H54 (cell line): ENCODE measurements at places on chromosomes 2 and 18.

GRCh38 chr2:115303-115702 is 69.0 kb upstream of the FAM110C start:
- no peak for DNase-seq

DNA sequence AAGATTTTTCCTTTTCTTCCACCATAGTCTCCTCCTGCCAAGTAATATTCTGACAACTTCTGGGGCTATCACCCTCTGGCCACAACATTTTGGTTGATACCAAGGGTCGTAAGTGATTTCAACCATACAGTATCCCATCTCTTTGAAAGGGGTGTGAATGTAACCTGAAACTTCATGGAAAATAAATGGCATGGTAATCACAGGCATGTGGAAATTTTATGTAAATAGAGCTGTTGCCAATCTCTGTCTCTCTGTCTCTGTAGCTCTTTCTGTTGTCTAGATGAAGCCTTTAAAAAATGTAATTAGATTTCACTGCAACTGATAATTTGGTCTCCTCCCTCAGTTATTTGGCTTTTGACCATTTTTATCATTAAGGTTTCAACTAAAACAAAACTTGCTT is 125.6 kb upstream of the RPRM start:
- DNase-seq: no peak

- no peak for DNase-seq
These were observed 69.7 kb upstream of the ZNF516 start for GRCh38 chr18:76564655-76565237.

- DNase-seq: peak; percentile 78
These were observed 42.1 kb downstream of the BMP10 start for GRCh38 chr2:68828887-68829708.

- no peak for DNase-seq
These were observed 468 bp downstream of the PIKFYVE start for GRCh38 chr2:208266553-208266893.

DNA sequence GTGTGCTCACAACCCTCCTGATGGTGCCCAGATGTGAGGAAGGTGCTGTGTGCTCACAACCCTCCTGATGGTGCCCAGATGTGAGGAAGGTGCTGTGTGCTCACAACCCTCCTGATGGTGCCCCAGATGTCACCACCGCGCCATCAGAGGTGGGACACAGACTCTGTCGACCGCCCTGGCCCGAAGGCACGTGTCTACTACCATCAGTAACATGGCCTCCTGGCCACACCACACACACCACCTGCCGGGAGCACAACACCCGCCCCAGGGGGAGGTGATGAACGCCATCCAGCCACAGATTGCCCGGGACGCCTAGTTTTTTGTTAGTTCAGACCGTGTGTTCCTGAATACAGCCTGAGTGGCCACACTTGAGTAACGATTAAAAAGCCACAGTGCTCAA is 24.5 kb downstream of the HDAC4 start:
- DNase-seq: no peak

- DNase-seq: no peak
These were observed 58.6 kb downstream of the LRP2 start for GRCh38 chr2:169303579-169304305.

- DNase-seq: no peak
These were observed 35.8 kb upstream of the FIGN start for GRCh38 chr2:163771596-163771995.

DNA sequence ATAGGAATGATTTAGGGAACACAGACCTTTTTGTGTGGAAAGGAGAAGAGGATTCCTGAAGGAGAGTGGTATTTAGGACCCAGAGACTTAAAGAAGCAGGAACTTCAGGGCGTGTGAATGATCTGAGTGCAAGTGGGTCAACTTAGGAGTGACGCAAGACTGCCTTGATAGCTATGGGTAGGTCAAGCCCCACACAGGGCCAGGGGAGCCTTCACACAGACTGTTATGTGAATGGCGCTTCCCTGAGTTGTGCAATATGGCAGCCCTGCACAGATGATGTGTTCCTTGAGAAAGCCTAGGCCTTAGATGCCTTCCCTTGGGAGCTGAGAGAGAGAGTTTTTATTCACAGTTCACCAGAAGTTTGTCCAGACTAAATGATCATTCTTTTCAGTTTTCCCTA is 47.1 kb upstream of the IGFBP5 start:
- DNase-seq: no peak

DNA sequence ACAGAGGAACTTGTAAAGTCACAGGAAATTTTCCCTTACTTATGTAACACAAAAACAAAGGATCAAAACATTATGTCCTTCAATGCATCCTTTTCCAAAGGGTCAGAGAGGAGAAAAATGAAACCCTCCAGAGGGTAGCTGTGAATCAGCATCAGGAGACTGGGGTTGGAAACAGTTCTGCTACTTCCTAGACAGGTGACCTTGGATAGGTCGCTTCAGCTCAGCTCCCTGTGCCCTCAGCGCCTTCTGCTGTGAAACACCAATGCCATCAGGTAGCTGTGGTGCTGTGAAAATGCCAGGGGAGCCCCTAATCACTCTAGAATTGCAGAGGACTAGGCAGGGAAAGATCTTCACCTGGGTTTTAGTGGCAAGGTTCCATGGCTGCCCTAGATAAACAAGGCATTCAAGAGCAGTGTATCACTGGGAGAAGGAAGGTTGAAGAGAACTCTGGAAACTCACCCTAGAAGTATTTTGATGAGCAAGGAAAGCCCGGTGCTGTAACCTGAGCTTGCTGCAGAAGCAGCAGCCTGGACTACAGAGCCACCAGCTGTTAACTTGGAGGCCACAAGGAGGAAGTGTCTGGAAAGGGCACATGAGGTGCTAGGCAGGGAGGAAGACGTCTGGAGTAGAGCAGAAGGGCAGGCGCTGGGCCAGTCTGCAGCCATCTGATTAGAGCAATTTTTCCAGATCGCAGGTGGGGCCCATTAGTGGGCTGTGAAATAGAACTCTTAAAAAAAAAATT is 100.7 kb upstream of the MCFD2 start:
- DNase-seq: peak; percentile 99

DNA sequence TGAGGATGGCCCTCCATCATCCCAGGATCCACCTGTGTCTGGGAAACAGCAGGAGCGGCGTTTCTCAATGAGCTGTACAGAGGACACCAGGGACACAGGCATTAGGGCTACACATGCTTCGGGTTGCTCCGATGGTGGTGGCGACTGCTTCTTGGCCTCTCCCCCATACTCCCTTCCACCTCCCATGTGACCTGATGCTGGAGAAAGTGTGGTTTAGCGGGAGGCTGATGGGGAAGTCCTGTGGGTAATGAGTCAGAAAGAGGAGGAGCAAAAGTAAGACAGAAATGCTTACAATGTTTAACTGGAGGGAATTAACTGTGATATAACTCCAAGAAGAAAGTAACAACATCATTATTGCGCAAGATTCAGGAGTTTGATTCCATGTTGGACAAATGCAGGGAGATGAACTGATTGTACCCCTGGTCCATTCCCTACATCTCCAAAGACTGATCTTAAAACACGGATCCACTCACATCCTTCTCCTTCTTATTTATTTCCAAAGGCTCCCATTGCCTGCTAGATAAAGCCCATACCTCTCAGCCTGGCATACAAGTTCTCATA is 186.6 kb downstream of the NRP2 start:
- DNase-seq: peak; percentile 12

DNA sequence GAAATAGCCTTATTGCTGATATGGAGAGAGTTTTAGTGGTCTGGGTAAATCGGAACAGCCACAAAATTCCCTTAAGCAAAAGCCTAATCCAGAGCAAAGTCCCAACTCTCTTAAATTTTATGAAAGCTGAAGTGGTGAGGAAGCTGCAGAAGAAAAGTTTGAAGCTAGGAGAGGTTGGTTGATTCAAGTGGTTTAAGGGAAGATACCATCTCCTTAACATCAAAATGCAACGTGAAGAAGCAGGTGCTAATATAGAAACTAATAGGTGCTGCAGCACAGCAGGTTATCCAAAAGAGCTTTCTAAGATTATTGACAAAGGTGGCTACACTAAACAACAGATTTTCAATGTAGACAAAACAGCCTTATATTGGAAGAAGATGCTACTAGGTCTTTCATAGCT is 28.2 kb upstream of the CD8A start:
- DNase-seq: no peak

- no peak for DNase-seq
These were observed 130.1 kb downstream of the MBP start for GRCh38 chr18:77002496-77002895.

- no peak for DNase-seq
These were observed 342.7 kb upstream of the REG3G start for GRCh38 chr2:78682781-78683180.

DNA sequence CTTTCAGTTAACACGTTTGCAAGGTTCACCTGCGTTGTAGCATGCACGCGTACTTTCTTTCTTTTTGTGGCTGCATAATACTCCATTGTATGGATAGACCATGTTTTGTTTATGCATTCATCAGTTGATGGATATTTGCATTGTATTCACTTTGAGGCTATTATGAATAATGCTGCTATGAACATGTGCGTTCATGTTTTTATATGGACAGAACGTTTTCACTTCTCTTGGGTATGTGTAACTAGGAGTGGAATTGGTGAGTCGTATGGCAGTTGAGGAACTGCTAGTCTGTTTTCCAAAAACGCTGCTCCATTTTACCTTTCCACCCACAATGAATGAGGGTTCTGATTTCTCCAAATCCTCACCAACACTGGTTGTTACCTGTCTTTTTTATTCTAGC is 244.3 kb downstream of the GLI2 start:
- DNase-seq: no peak

DNA sequence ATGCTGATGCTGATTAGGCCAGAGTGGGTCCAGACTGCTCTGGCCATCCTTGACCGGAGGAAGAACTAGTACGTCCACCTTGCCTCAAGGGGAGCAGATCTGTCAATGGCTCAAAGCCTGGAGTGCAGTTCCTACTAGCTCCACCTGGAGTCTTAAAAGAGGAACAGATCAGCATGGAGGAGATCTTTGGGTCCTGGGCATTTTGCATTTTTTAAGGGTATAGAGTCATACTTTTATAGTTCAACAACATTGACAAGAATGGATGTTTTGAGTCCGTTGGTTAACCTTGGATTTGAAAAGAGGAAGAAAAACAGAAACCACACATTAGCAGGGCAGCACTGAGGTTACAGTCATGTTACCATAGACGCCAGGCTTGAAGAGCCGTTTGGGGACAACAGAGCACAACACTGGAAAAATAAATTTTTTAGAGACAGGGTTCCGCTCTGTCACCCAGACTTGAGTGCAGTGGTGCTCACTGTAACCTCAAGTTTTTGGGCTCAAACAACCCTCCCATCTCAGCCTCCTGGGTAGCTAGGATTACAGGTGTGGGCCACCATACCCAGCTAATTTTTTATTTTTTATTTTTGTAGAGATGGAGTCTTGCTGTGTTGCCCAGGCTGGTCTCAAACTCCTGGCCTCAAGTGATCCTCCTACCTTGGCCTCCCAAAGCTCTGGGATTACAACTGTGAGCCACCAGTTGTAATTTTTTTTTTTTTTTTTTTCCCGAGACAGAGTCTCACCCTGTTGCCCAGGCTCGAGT is 78.5 kb downstream of the PRKCE start:
- DNase-seq: peak; percentile 57

DNA sequence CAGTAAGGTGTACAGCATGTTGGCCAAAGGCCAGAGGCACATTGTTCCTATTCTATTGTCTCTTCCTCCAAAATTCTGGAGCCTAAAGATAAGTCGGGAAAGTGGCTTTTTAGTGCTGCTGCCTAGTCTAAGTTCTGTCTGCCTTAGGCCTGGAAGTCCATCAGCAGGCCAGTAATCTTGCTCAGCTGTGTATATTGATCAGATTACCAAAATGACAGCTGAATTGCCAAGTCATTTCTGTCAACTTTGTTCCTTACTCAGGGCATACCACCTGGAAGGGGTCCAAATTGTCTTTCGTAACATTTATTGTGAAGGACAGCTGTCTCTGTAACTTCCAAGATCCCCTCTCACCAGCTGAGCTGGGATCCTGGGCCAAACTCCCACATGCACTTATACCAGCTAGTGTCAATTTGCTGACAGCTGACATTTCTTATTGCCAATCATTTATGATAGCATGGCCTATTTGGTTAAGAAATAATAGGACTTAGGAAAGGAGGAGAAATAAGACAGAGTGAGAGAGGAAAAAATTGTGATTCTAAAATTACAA is 116.8 kb upstream of the FSHR start:
- DNase-seq: no peak

DNA sequence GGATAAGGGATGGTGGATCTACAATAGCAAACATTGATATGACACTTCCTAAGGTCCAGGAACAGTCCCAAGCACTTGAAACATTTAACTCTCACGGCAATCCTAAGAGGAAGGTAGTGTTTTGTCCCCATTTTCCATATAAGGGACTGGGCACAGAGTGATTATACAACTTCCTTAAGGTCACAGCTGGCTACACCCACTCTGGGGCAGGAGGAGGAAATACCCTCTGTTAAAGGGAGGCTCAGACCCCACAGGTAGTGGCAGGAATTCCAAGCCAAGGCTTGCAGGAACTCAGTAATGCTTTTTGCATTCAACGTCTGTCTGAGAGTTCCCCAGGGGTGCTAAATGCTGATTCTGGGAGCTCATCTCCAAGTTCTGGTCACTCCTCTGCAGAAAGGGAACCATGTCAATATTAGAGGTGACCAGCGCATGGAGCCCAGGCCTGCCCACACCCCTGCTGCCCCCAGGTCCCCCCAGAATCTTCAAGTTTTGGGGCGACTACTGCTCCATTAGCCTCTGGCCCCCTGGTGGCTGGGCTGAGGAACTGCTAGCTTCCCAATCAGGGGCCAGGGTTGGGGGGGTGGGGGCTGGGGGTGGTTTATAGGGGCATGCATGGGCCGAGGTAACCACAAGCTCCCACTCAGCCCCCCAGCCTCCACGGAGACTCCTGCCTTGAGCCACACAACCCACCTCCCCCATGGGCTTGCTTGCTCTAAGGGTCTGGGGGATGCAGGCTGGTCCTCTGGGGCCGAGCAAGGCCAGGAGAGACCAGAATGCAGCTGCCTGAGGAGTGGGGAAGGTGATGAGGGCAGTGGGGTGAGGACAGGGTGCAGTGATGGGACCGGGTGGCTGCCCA is 11.1 kb downstream of the OBSL1 start:
- DNase-seq: no peak

DNA sequence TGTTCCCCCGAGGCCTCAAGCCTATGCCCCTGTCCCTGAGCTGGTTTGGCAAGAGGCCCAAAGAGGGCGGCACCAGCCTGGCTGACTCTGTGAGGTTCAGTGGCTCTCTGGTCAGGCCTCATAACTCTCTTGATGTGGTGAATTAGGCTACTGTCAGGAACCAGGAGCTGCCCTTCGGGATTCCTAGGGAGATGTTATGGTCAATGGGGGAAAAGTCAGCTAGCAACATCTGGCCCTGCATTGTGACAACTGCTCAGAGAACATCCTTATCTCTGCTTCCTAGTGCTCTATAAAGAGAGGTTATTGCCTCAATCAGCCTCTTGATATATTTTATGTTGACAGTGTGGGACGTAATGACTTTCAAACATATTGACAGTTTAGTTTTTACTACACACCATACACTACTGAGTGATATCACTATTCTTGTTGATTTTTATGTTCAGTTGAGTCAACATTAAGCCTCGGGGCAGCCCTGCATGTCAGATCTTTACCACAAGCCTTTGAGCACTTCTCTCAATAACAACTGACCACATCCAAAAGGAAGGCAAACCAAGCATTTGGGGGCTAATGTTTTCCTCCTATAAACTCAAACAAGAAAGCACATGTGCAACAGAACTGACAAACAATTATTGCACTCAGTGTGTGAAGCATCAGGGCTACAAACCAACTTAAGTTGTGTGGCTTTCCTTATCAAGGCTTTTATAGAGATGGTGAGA is 448.3 kb upstream of the SLC14A2 start:
- DNase-seq: no peak

- no peak for DNase-seq
These were observed 9.2 kb downstream of the ACOXL start for GRCh38 chr2:110741491-110741980.
